ENCODE measurements at places on chromosomes 11 and 22. TPM values are rescaled to one million over a fixed set of nuclear protein-coding genes. Genes with fewer than 3 reads are reported as not detected.

GRCh38 chr11:61679893-61680621 lies at the start of gene DAGLA:
TSS of gene DAGLA (plus strand) at chr11:61680391. CDS start at chr11:61720156, 39,765 bp downstream.
- peak; percentile 94 for DNase-seq

Gene LARGE1
- total RNA-seq, result 0.47 TPM

DNA sequence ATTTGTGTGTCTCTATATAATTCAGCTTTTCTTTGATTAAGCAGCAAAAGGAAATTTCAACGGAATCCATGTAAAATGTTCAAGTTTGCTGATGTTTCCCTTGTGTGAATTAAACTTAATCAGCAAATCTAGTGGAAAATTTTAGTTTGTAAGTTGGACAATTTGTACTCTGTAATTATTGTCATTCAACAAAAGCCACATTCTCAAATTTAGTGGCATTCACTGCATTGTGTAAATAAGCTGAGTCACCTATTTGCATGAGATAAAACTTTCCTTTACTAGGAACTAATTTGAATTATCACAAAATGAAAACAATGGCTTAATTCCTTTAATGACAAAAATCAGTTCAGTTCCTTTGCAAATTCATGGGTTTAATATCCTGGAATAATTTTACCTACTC lies 784.2 kb upstream of the CCDC179 start:
- DNase-seq, result no peak

- DNase-seq, result no peak
These were observed 25.0 kb upstream of the CACNG2 start for GRCh38 chr22:36728505-36728904.

DNA sequence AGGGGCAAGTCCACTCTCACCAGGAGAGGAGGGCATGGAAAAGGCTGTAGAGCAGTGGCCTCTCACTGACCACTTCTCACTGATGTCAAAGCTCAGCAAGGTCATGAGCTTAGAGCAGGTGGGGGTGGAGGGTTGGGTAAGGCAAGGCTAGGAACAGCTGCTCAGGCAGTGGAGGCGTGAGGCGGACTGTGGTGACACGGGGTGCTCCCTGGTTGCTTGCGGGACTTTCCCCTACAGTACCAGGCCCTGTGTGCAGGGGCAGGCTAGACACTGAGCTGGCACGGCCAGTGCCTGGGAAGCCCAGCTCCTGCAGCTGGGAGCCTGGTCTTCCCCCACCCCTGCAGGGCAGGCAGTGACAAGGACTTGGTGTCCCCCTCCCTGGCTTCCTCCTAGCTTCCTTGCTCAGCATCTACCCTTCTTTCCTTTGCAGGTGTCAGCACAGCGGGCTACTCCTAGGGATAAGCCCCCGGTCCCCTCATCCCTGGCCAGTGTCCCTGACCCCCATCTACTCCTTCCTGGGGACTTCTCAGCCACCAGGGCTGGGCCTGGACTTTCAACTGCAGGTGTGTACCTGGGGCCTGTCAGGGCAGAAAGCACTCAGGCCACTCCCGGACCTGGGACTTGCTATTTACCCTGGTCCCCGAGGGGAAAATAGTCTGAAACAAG lies 45.6 kb downstream of the PISD start:
- no peak for DNase-seq

DNA sequence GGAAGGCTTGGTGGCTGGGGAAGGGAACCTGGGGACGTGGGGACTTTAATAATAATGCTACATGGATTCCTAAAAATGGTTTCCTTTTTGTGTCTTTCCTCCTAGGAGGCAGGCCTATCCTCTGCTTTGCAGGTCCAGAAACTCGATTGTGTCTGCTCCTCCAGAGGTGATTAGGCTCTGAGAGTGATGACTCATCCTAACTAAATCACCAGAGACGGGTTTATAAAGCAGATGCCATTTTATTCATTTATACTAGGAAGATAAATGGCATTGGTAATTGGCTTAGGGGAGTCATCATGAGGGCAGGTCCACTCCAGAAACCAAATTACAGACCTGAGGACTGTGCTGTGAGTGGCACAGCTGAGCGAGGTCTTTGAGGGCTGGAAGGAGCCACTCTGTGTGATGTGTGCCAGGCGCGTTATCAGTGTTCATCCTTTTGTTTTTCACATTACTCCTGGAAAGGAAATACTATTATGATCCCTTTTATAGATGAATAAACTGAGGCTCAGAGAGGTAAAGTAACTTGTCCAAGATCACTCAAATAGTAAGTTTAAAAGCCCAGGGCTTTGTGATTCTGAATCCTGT lies 7.1 kb downstream of the NLRX1 start:
- no peak for DNase-seq

DNA sequence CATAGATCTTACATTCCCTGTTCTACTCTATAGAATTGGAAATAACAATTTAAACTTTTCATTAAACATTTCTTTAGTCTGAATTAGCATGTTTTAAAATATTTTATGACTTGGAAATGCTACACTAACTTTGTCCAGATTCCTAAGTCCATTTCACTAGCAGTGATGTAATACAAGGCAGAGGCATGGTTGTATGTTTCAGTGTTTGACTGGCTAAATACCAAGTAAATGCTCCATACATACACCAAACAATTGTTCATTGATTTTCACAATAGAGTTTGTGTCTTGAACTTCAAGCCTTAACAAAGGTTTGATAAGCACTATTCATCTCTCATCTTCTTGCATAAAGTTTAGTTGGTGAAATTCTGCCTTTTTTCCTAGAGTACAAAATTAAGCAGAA lies 13.5 kb downstream of the ZBED5 start:
- DNase-seq, result no peak

GRCh38 chr11:125952559-125952958 lies 6.7 kb downstream of the VSIG10L2 start:
- no peak for DNase-seq

Gene GAB2
- total RNA-seq, result 16.1 TPM

DNA sequence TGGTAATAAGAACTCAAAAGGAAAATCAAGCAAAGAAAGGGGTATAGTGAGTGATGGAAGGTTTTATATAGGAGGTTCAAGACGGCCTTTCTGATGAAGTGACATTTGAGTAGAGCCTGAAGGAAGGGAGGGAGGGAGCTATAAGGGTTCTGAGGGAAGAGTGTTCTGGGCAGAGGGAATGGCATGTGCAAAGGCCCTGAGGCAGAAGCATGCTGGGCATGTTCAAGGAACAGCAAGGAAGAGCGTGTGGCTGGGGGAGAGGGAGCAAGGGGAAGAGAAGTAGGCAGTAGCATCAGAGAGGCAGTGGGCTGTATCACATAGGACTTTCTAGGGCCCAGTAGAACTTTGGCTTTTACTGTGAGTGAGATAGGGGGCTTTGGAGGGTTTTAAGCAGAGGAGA lies 108.9 kb upstream of the NAV2 start:
- DNase-seq, result no peak

GRCh38 chr22:50341977-50342650 lies 1.0 kb upstream of the PPP6R2 start:
- DNase-seq, result peak; percentile 97

GRCh38 chr22:30252411-30253204 lies 6.0 kb upstream of the LIF start:
- no peak for DNase-seq

GRCh38 chr11:12746593-12747097 lies 72.4 kb downstream of the TEAD1 start:
- DNase-seq, result no peak

- no peak for DNase-seq
These were observed 59.1 kb downstream of the PDHX start for GRCh38 chr11:34975482-34975881.

- DNase-seq, result no peak
These were observed 65.2 kb downstream of the MYH9 start for GRCh38 chr22:36322602-36322915.

Gene IGF2
- total RNA-seq, result 0.45 TPM

GRCh38 chr11:93655581-93656255 lies 5.8 kb upstream of the CEP295 start:
- peak; percentile 44 for DNase-seq

Gene DNAJB13
- 1.0 TPM for total RNA-seq

Data from activated CD4-positive, alpha-beta T cell treated with anti-CD3 and anti-CD28 coated beads, Interleukin-2, amount 10 ng/mL, durations not matched to agents 24 days and 14 days (primary cell).